ENCODE measurements at places on chromosomes 12 and 14.

DNA sequence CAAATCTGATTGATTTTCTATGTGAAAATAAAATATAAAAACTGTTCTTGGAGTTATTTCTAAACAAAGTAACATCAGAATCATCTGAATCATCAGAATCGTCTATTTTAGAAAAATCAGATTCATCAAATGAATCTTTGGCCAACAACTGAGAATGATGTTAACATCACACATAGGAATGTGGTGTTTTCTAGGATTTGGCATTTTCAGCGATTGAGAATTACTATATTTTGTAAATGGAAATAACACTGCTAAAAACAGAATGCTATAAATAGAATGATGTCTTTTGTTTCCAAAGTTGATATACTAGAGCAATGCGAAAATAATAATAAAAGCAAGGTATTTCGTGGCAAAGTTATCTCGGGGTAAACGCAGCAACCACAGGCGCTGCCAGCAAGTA is 73.9 kb upstream of the EVL start:
- no peak for DNase-seq

DNA sequence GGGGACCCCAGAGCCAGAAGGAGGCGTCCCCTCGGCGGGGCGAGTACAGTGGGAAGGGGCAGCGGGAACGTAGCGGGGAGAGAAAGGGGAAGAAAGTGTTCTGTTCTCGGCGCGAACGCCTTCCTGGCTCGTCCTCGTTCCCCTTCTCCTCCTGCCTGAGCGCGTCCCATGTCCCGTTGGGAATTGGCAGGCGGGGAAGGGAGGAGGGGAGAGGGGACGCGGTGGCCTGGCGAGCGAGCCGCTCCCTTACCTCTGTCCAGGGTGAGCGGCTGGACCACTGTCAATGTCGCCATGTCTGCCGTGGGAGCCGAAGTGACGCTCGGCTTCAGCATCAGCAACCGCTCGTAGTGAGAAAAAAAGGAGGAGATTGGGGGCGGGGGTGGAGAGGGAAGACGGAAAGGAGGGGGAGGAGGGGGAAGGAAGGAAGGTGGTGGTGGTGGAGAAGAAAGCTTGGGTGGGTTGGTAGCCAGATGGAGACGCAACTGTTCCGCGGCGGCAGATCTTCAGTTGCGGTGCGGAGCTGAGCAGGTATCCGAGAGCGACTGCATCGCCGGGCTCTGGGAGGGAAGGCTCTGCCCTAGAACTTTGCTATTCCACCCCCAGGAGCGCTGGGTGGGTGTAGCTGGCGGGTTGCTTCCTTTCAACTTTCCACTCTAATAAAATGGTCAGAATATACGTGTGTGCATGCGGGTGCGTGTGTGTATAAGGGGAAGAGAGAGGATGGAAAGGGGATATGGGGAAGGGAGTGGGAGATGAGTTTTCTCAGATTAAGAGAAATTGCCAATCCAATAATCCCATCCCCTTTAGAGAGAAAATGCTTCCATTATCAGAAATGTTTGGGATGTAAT is at the start of gene LIN7A:
TSS of gene LIN7A (minus strand) at position 544 of the 848 bp plus-strand sequence. CDS start at position 332, 212 bp downstream.
- DNase-seq, result peak; percentile 26

GRCh38 chr12:124028555-124028925 is 55.5 kb downstream of the ZNF664 start:
- no peak for DNase-seq

DNA sequence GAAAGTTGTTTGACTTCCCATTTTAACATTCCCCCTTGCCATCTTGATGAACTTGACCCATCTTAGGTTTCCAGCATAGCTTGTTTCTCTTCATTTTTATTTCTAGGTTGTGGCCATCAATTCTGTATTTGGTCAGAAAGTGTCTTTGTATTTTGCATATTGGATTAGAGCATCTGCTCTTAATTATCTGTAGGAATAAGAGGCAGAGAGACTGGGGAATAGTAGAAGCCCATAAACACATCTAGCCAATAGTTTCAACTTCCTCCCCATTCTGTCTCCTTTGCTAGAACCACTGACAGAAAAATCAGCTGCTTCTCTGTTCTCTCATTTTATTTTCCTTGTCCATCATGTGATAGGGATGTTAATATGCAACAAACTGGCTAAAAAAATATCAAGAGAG is 8.2 kb downstream of the SOCS2 start:
- no peak for DNase-seq

- peak; percentile 21 for DNase-seq
Measured at GRCh38 chr12:41992022-41992421, 152.7 kb downstream of the GXYLT1 start.

DNA sequence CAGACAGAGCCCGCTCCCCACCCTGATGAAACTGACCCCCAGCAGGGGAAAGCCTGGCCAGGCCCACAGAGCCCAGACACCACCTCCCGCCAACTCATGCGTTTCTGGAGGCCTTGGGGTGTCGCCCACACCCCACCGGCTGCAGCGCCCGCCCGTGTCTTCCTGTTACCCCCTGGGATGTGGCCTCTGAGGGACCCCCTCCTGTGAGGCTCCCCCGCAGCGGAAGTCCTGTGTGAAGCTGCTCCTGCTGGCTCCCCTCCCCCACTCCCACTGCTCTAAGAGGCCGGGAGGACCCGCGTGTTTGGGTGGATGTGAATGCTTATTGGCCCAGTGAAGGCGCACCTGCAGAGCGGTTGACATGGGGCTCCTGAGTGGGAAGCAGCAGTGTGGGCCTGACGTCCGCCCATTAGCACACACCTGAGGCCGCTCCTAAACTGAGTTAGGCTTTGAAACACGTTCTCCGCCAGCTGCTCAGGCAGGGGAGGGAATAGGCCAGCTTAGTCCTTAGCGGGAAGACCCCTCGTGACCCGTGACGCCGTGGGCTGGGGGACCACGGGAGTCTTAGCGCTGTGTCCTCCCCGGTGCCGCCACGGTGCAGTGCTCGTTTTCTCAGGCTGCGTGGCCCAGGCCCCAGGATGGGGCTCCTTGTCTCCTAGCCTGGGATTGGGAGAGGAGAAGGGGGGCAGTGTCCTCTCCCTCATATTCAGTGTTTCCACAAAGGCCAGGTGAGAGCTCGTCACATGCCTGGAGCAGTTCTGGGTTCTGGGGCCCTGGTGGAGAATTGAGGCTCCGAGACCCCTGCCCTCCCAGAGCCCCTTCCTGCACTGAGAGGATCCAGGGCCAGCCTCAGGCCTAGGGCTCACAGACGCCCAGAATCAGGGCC is 323.4 kb upstream of the SFSWAP start:
- no peak for DNase-seq

GRCh38 chr12:69885658-69886057 is 60.6 kb downstream of the MYRFL start:
- DNase-seq, result no peak

DNA sequence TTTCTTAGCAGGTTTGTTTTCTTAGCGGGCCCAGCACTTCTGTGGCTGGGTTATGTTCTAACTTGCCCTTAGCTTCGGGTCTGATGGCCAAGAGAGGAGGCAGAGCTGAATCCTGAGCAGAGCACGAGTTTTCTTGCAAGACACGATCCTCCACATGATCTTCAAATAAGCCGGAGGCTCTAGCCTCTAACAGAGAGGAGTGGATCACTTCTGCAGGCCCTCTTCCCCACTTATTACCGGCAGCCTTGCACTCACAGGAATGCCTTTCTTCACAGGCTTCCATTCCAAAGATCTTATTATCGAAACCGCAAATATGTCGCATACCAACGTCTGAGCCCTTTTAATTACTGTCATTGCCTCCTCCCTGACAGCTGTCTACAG is 79.5 kb downstream of the SINHCAF start:
- DNase-seq, result no peak

GRCh38 chr12:44717612-44718011 is 158.5 kb downstream of the NELL2 start:
- no peak for DNase-seq

DNA sequence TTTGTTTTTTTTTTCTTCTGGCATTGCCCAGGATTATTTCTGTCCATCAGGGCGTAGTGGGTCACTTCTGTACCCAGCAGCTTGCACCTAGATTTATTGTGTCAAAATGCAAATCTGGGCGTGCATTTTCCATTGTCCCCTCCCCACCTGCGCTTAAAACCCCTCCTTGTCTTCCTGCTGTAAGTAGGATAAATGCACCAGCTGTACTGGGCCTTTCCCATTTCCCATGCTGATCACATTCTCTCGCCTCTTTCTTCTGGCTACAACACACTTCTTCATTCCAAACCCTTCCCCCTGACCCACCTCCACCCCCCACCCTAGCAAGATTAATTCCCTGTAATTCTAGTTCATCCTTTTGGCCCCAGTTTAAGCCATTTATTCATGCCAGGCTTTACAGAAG is 128.0 kb downstream of the ETV6 start:
- DNase-seq, result no peak

GRCh38 chr14:51962711-51963110 is 26.6 kb upstream of the RTRAF start:
- DNase-seq, result no peak

GRCh38 chr12:51392556-51393237 is 1.5 kb upstream of the GALNT6 start:
- no peak for DNase-seq

GRCh38 chr14:99982537-99983250 is 82.5 kb upstream of the EVL start:
- peak; percentile 41 for DNase-seq

- DNase-seq, result no peak
Measured at GRCh38 chr14:106838991-106839769, 1312.8 kb downstream of the TMEM121 start.

- no peak for DNase-seq
Measured at GRCh38 chr12:104740668-104741067, 217.4 kb downstream of the SLC41A2 start.

GRCh38 chr12:76909290-76909689 is 30.5 kb upstream of the CSRP2 start:
- DNase-seq, result no peak

DNA sequence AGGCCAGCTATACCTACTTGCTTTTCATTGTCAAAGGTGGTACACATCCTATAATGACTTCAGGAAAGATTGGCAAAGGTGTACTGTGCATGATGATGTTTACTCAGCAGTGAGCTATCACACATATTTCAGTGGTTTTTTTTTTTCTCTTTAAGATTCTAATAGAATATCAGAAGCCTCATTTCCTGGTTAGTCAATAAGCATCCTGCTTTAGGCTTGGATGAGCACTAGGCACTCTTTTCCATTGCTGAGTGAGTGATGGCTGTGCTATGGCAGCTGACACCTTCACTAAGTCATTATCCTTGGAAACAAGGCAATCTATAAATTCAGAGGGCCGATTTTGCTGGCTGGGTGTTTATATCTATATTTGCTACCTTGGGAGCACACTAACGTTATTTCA is 161.1 kb upstream of the RASSF8 start:
- no peak for DNase-seq

DNA sequence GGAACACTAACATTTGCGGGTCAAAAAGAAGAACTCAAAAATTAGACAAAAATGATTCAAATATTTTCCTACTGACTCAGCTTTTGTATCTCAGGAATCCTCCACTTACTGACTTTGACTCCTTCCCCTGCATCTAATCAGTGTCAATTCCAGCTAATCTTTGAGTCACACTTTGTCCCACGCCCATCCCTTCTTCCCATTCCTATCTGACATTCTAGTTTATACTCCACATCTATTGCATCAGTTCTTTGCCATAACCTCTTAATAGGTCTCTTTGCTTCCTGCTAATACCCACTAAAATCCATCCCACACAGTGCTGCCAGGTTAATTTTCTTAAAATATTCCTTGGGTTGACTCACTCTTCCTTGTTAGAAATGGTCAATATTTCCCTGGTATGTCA is 19.1 kb downstream of the BBS10 start:
- DNase-seq, result no peak

DNA sequence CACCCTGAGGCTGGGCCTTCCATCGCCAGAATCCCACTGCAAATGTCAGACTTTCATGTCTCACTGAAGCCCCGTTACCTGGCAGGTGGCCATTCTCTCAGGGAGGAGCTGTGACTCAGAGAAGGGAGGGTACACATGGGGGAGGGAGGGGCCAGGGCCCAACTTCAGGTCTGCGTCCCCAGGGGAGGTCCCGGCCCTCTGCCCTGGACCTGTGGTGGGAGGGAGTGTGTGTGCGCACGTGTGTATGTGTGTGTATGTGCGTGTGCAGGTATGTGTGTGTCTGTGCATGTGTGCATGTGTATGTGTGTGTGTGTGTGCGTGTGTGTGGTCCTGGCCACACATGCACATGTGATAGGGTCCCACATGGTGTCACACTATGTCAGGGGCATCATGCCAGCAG is 50.9 kb downstream of the MVK start:
- no peak for DNase-seq

- DNase-seq, result no peak
Measured at GRCh38 chr12:47711448-47711847, 5.6 kb upstream of the RPAP3 start.

GRCh38 chr14:76497550-76498462 is 121.9 kb downstream of the ESRRB start:
- DNase-seq, result no peak

- no peak for DNase-seq
Measured at GRCh38 chr12:76882367-76882766, 3.5 kb upstream of the CSRP2 start.

DNA sequence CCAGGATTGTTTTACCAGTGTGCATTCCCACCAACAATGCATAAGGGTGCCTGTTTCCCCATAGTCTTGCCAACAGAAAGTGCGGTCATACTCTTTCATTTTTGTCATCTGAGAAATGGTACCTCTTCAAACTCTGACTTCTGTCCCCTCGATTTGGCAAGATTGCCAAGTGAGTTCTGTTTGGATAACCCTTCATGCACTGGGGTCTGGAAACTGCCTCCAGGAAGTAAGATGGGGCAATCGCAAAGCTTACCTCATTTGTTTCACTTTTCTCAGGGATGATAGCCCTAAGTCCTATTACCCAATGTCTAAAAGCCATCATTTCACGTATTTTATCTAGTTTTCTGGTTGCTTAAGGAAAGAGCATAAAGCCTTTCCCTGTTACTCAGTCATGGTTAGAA is 28.6 kb upstream of the NR1H4 start:
- no peak for DNase-seq

- DNase-seq, result no peak
Measured at GRCh38 chr12:49331380-49332222, 5.4 kb downstream of the C1QL4 start.

DNA sequence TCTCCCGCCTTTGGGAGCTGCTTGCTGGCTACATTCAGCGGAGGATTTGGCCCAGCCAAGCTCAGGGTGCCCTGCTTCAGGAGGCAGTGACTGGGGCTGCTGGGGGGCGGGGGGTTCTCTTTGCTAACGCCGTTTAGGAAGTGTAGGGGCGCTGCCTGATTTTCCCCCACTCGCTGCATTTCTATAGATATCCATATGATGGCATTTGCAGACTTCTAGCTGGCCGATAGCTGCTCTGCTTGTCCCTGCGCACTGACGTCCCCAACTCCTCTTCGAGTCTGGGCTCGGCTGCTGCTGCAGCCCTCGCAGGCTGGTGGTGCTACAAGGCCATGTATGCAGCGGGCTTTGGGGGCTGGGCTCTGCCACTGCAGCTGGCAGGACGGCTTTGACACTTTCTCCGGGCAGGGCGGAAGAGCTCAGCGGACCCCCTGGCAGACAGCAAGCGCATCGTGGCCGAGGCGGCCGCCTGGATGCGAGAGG is 3.1 kb downstream of the LRFN5 start:
- no peak for DNase-seq

GRCh38 chr12:121404734-121405133 is 4.8 kb downstream of the RNF34 start:
- DNase-seq, result peak; percentile 83

GRCh38 chr12:99670635-99671034 is 23.1 kb downstream of the GARIN6 start:
- DNase-seq, result no peak

- no peak for DNase-seq
Measured at GRCh38 chr12:57611827-57612710, 834 bp downstream of the ARHGEF25 start.
